HCT116 (cell line): ENCODE measurements at places on chromosomes 3 and 15.

- DNase-seq: no peak
These were observed 285.7 kb upstream of the MME start for GRCh38 chr3:154794391-154794790.

DNA sequence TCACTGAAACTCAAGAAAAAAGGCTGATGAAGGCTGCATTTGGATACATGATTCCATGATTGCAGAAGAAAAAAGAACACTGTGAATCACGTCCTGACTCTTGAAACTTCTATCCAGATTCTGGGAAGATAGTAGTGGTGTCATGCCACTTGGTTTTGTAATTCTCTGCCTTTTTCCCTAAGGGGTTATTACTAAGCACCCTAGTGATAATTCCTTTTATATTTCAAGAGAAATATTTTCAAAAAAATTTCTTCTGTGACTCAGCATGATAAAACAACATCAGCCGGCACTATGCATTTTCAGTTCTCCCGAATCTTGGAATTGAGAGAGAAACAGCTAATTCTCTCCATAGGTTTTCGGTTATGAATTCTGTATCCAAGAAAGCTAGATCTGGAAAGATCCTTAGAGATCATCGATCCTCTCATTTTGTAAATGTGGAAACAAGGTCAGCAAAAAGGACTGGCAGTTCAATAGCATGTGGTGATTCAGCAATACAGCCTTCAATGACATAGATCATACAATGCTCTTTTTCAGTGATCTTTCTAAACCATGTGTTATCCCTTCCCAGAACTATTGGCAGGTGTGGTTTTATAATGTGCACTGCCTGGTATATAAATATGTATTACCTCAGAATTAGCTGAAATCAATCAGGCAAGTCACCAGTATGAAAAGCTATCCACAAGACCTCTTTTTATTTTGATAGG is 42.6 kb upstream of the TP63 start:
- no peak for DNase-seq

- no peak for DNase-seq
These were observed 333.5 kb downstream of the AGBL1 start for GRCh38 chr15:86413191-86413590.

DNA sequence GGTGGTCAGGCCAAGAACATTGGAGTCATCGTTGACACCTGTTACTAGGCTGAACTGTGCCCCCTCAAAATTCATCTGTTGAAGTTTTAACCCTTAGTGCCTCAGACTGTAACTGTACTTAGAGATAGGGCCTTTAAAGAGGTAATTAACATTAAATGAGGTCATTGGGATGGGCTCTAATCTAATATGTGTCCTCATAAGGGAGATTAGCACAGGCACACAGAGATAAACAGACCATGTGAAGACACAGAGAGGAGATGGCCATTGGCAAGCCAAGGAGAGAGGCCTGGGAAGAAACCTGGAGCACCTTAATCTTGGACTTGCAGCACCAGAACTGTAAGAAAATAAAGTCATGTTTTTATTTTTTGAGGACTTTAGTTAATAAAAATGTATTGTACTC is 59.6 kb downstream of the PLCL2 start:
- DNase-seq: no peak

- DNase-seq: no peak
These were observed 44.9 kb downstream of the CPN2 start for GRCh38 chr3:194306109-194306686.

GRCh38 chr3:143123353-143123984 is 3.9 kb downstream of the CHST2 start:
- no peak for DNase-seq

- DNase-seq: no peak
These were observed 16.0 kb upstream of the CCNL1 start for GRCh38 chr3:157175691-157176507.

DNA sequence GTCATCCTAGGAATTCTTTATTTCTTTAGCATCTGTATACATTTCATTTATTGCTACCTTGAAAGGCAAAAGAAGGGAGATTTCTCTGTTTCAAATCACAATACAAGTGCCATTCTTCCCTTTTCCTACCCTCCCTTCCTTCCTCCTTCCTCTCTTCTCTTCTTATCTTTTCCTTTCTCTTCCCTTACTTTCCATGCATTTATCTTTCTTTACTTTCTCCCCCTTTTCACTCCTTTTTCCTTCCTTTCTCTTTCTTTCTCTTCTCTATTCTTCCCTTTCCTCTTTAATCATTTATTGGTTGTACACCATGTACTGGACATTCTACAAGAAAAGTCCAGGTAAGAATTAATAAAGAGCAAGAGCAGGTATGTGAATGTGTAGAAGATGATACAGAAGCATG is 251.0 kb upstream of the PEX5L start:
- DNase-seq: no peak

GRCh38 chr3:121405631-121406030 is 140.2 kb downstream of the POLQ start:
- no peak for DNase-seq

GRCh38 chr3:116445990-116446389 is 703 bp upstream of the LSAMP start:
- no peak for DNase-seq

GRCh38 chr15:73338058-73338457 is 30.7 kb downstream of the HCN4 start:
- no peak for DNase-seq

GRCh38 chr3:21894459-21895340 is 143.7 kb upstream of the ZNF385D start:
- no peak for DNase-seq

DNA sequence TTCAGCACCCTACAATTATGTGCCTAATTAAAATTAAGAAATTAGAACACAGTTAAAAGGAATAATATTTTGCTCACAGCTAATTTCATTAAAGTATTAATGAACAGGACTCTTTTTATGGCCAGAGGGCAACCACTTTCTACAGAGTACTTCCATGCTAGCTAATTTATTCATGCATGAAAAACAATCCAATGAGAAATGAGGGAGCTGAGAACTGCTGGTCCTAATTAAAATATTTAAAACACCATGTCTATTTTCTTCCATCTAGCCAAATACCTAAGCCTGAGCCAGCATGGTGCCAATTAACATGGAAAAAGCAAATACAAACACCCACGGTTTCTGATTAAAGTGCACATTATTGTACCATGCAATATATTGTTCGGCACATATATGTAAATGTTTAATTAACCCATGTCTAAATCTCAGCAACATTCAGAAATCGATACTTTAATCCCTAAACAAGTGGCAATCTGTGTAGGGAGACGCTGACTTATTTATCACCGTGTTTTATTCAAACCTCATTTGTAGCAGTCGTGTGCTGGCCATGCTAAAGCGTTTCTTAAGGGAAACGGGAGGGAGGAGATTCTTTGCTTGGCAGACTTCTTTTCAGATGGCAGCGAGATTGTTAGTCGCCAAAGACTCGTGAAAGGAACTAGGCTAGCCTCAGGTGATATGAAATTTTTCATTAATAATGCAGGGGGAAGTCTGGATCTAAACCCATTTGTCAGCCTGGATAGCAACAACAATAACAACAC is 193.5 kb downstream of the ANXA2 start:
- no peak for DNase-seq

DNA sequence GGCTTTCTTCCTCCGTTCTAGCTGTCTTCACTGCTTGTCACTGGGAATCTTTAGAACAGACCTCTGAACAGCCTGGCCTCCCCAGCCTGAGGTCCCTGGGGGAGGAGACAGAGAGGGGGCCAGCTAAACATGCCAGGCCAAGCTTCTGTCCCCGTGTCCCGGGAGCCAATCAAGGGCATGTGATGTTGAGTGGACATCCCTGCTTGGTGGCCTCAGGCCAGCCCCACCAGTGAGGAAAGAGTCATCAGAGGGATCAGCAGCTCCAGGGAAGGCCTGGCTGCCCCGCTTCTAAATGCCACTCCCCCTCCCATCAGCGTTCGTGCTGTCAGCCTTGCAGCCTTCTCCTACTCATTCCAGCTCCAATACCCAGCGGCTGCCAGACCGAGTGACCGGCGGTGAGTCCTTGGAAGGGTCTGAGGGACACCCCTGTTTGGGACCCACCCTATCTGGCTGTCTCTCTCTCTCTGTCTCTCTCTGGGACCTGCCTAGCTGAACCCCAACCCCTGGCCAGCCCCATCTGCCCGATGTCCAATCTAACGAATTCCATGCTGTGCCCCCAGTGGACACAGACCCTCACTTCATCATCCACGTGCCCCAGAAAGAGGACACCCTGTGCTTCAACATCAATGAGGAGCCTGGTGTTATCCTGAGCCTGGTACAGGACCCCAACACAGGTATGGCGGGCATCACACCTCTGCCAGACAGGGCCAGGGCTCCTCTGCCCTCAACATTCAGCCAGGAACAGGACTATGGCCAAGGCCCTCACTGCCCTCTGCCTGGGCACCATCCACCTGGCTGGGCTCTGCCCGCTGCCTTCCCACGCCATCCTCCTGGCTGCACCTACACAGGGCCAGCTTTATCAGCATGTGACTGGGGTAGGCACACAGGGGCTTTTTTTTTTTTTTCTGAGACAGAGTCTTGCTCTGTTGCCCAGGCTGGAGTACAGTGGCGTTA is 6.6 kb upstream of the ITIH3 start:
- DNase-seq: no peak

- no peak for DNase-seq
These were observed 29.4 kb downstream of the GAP43 start for GRCh38 chr3:115652738-115653137.

GRCh38 chr3:61177450-61177849 is 73.8 kb downstream of the FHIT start:
- no peak for DNase-seq

GRCh38 chr3:71066849-71067261 is 516.7 kb downstream of the FOXP1 start:
- no peak for DNase-seq

- DNase-seq: no peak
These were observed 148.6 kb downstream of the MEIS2 start for GRCh38 chr15:36951731-36952247.

DNA sequence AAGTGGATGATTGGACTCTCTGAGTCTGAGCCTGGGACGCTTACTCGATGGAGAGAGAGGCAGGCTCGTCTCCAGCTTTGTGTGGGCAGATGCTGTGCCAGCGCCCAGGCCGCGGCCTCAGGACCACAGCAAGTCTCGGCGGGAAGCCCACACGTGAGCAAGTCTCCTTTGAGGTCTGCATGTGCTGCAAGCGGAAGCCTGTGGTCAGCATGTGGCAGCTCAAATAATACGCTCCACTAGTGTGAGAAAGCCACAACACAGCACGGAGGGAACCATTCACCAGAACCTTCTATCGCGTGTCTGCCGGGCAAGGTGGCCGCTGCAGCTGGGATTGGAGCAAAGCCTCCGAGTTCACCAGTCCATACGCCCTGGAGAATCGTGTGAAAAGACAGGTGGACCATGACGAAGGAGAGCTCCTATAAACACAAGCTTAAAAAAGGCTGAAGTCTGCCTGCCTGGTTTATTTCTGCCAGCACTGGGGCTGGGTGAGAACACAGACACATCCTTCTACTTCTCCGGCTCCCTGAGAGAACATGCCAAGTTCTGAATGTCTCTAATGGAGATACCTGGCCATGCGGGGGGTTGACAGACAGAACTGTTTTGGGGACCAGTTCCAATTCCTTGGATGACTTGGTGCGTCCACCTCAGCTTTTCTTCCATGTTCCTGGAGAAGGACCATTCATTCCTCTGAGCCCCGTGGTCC is 82.0 kb upstream of the LRIG1 start:
- no peak for DNase-seq

DNA sequence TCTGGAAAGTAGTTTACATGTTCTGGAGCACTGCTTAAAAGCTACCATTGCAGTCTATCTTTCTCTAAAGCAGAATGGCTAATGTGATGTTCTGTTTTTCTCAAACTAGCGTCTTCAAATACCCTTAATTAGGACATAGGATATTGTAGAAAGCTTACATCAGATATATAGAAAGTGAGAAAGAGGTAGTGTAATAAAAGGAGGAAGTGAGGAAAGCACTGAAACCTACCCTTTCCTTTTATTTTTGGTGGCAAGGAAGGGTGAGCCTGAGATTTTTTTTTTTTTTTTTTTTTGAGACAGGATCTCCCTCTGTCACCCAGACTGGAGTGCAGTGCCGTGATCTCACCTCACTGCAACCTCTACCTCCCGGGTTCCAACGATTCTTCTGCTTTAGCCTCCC is 9.4 kb downstream of the SENP2 start:
- DNase-seq: no peak

DNA sequence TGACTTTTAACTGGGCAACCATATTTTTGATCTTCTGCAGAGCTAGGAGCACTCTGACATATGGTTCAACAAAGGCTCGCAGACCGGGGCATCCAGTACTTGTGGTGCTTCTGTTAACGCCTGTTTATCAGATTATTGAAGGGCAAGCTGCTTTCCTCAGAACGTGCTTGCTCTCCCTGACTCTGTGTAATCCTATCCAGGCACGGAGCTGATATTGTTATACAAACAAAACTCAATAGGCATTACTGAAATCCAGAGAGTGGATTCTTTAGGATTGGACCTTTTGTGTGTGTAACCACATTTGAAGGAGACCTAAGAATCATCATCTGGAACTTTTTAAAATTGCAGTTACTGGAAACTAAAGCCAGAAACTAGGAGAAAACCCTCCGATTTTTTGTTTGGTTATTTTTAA is 246.5 kb downstream of the PTPRG start:
- DNase-seq: no peak

GRCh38 chr3:64501298-64501906 is 186.4 kb downstream of the ADAMTS9 start:
- DNase-seq: no peak

- no peak for DNase-seq
These were observed 283.1 kb upstream of the STAC start for GRCh38 chr3:36097209-36097608.

GRCh38 chr15:44101944-44102343 is 93.1 kb downstream of the FRMD5 start:
- DNase-seq: no peak

DNA sequence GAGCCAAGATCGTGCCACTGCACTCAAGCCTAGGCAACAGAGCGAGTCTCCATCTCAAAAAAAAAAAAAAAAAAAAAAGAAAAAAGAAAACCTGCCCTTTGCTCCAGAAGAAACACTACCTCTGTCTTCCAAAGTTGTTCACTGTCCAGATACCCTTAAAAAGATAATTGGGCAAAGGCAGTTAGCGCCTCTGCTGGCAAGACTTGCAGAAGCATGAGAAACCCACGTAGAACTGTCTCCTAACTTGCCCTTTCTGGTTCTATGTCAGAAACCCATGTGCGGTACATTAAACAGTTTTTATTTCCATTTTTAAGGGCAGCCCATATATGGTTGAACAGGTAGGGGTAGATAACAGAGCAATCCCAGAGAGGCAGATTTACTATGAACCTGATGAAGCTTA is 1026.4 kb downstream of the ROBO2 start:
- DNase-seq: no peak

GRCh38 chr3:30729512-30729911 is 123.1 kb downstream of the TGFBR2 start:
- no peak for DNase-seq

DNA sequence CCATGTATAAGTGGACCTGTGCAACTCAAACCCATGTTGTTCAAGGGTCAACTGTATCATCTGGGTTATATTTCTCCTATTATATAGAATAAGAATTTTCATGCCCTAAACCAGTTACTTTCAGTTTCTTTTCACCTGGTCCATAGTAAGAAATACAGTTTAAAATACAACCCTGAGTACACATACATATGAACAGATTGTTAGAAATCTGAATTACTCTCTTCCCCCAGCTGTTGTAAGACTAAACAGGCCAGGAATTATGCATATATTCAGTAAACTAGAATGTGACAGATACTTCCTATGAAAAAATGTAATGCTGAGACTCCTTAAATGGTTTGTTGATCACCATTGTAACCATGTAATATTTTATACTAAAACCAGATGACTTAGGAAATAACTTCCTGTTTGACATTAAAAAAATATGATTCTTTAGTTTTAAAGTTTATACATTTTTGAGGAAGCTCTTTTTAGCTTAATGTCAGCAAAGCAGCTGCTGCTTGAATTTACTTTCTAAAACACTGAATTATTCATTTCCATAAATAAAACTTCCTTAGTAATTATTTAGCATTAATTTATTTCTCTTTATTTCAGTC is 52.5 kb upstream of the ZCWPW2 start:
- DNase-seq: no peak
